ENCODE measurements at places on chromosomes 2 and 18. TPM values are rescaled to one million over a fixed set of nuclear protein-coding genes. Genes with fewer than 3 reads are reported as not detected.

ANKRD30BL gene
- total RNA-seq: not detected

LONRF2 gene
- under 0.01 TPM for total RNA-seq

ADD2 gene
- total RNA-seq: not detected

LOXHD1 gene
- total RNA-seq: not detected

CLEC4F gene
- total RNA-seq: not detected

C2orf80 gene
- not detected for total RNA-seq

KLHL30 gene
- total RNA-seq: 0.26 TPM

MERTK gene
- 3.9 TPM for total RNA-seq

RNF125 gene
- 0.90 TPM for total RNA-seq

PROC gene
- total RNA-seq: 0.26 TPM

CAPN14 gene
- 35.1 TPM for total RNA-seq

FRZB gene
- total RNA-seq: 0.38 TPM

PID1 gene
- total RNA-seq: 9.5 TPM

MPPE1 gene
- total RNA-seq: 22.1 TPM

NEDD4L gene
- total RNA-seq: 14.2 TPM

ESPNL gene
- total RNA-seq: not detected

RBMS1 gene
- 34.1 TPM for total RNA-seq

PRKCE gene
- 6.3 TPM for total RNA-seq

AQP4 gene
- total RNA-seq: not detected

AQP12B gene
- total RNA-seq: not detected

KIAA2012 gene
- total RNA-seq: not detected

DPP4 gene
- 2.9 TPM for total RNA-seq

EN1 gene
- total RNA-seq: not detected

APCDD1 gene
- total RNA-seq: 0.64 TPM

RND3 gene
- total RNA-seq: 217 TPM

AP1S3 gene
- 59.5 TPM for total RNA-seq

SLC14A1 gene
- total RNA-seq: not detected

DYTN gene
- not detected for total RNA-seq

UCN gene
- 0.51 TPM for total RNA-seq

TMEM200C gene
- total RNA-seq: under 0.01 TPM

CCDC121 gene
- 0.79 TPM for total RNA-seq

LAMA1 gene
- total RNA-seq: 1.8 TPM

LDLRAD4 gene
- total RNA-seq: not detected

SNORC gene
- 0.53 TPM for total RNA-seq

CGREF1 gene
- total RNA-seq: 0.53 TPM

GALR1 gene
- not detected for total RNA-seq

MYO7B gene
- total RNA-seq: not detected

DCDC2C gene
- not detected for total RNA-seq

NTSR2 gene
- not detected for total RNA-seq

SLC4A5 gene
- 0.90 TPM for total RNA-seq

LRRC30 gene
- not detected for total RNA-seq

IL1A gene
- total RNA-seq: 53.5 TPM

CFAP221 gene
- not detected for total RNA-seq

LIMS4 gene
- total RNA-seq: not detected

NDC80 gene
- total RNA-seq: 0.26 TPM

FBLN7 gene
- total RNA-seq: under 0.01 TPM

MAPRE3 gene
- 2.8 TPM for total RNA-seq

SPEG gene
- 1.8 TPM for total RNA-seq

CNGA3 gene
- total RNA-seq: under 0.01 TPM

SH3RF3 gene
- total RNA-seq: 0.51 TPM

FOXD4L1 gene
- total RNA-seq: 0.13 TPM

ITPRIPL1 gene
- 1.6 TPM for total RNA-seq

POMC gene
- total RNA-seq: 0.64 TPM

FHOD3 gene
- 8.8 TPM for total RNA-seq

MORN2 gene
- total RNA-seq: 10.4 TPM

UPP2 gene
- not detected for total RNA-seq

Data from bronchial epithelial cell (primary cell).